ENCODE measurements at places on chromosomes 16 and 17. TPM values are rescaled to one million over a fixed set of nuclear protein-coding genes. Genes with fewer than 3 reads are reported as not detected.

DNA sequence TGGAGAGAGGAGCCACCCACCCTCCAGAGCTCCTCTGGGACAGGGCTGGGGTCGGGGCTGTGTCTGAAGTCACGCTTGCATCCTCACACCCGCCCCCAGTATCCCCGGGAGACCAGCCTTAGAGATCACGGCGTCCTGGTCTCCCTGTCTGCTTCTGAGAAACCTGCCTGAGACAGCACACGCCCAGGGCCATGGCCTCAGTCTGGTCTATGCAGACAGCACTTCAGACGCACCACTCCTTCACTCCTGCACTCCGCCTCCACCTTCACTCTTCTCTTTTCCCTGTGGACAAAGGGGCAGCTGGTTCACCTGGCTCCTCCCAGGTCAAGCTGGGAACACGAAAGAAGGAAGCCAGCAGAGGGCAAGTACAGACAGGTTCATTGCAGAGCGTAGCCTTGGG is 248.0 kb upstream of the GSE1 start:
- no peak for DNase-seq

GRCh38 chr17:70096861-70097260 is 21.8 kb downstream of the KCNJ16 start:
- no peak for DNase-seq

- no peak for DNase-seq
Observed at GRCh38 chr17:48625495-48626244, 488 bp downstream of the HOXB9 start.

- DNase-seq = no peak
Observed at GRCh38 chr16:57166951-57167350, 18.9 kb downstream of the PSME3IP1 start.

GRCh38 chr17:32482568-32483320 is 4.0 kb upstream of the CDK5R1 start:
- DNase-seq = no peak

CCDC78 gene
- 4.3 TPM for polyA plus RNA-seq

ABCA3 gene
- polyA plus RNA-seq = 6.9 TPM

TVP23C gene
- polyA plus RNA-seq = 21.1 TPM
